CD4-positive, alpha-beta T cell treated with Interleukin-6 at 100 ng/mL for 8 hours (primary cell): ENCODE measurements at places on chromosomes 13 and 19.

- no peak for DNase-seq
Measured at GRCh38 chr19:10374931-10375330, 5.4 kb downstream of the TYK2 start.

GRCh38 chr19:19276851-19277250, 3.8 kb upstream of the TM6SF2 start:
- DNase-seq, result no peak

DNA sequence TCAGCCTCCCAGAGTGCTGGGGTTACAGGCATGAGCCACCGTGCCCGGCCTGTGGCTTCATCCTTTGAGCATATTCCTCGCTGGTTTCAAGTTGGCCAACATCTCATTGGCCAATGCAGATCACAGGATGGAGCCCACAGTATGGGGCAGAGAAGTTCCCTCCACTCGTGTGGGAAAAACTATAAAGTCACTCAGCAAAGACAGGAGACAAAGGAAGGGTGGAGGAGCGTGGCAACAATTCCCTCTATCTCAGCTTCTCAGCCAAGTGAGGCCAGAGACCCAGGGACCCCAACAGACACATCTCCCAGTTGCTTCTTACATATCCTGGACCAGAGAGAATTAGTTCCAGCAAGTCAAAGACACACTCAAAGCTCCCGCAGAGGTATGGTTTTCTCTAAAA, 184.6 kb upstream of the SOX1 start:
- DNase-seq, result no peak

DNA sequence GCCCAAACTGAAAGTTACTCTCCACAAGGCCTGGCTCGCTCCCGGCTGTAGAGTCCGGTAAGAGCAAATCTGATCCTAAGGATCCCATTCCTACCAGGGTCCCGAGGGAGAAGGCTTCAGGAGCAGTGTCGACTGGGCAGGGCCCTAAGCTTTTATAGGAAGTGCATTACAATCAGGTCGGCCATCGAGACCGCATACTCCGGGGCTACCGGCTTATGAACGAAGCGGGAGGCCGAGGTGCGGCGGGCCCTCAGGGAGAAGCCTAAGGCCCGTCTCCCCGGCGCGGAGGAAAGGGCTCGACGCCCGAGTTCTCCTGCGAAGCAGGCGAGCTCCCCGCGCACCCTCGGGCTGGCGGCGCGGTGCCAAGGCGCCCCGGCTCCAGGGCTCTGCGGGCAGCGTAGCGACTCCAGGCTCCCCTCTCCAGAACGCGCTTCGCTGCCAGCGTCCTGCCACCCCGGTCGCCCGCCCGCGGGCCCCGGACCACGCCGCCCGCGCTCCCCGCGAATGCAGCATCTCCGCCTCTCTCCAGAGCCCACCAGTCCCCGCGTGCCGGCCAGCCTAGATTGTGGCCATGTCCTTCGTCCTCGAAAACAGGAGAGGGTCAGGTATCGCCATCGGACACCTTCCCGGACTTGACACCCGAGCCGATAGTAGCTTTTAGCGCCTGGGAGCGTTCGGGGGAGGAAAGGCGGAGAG, 1.4 kb downstream of the EFNB2 start:
- DNase-seq, result no peak

DNA sequence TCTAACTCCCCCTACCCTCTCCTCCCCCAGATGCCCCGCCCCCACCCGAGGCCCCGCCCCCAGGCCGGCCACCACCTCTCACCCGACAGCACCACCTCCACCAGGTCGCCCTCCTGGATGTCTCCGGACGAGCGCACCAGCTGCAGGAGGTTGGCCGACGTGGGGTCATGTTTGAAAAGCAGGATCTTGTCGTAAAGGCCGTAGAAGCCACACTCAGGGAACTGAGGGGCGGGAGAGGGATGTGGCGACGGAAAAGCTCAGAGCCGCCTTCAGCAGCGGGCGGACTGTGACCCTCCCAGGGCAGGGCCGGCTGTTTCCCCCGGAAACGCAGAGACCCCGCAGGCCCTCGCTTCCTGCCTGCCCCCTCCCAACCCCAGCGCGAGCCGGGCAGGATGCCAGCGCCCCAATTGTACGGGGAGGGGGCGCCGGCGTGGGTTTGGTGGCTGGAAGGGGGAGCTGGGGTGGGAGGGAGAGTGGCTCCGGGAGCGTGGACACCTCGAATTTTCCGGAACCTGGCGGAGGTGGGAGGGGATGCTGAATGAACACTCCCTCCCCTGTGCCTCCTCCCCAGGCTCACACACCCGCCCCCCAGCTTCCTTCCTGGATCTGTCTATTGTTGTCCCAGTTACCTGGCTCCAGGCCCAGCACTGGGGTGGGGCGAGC, 3.0 kb downstream of the PRKD2 start:
- peak; percentile 83 for DNase-seq
